ENCODE measurements at places on chromosomes 7 and 10. TPM values are rescaled to one million over a fixed set of nuclear protein-coding genes. Genes with fewer than 3 reads are reported as not detected.

Gene CHST3
- 0.16 TPM for total RNA-seq

Gene ZNF488
- total RNA-seq, result not detected

DNA sequence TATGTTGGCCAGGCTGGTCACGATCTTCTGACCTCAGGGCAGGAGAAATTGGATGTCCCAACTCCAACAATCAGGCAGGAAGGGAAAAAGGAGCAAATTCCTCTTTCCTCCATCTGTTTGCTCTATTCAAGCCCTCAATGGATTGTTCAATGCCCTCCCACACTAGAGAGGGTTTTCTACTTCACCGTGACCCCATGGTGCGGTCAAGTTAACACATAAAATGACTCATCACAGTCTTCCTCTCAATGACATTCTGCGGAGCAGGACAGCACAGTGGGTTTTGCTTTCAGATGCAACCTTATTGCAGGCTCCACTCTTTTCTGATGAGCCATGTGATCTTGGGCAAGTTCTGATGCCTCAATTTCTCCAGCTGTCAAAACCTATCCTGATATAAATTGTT, 364.9 kb downstream of the ANKRD30A start:
- no peak for DNase-seq

DNA sequence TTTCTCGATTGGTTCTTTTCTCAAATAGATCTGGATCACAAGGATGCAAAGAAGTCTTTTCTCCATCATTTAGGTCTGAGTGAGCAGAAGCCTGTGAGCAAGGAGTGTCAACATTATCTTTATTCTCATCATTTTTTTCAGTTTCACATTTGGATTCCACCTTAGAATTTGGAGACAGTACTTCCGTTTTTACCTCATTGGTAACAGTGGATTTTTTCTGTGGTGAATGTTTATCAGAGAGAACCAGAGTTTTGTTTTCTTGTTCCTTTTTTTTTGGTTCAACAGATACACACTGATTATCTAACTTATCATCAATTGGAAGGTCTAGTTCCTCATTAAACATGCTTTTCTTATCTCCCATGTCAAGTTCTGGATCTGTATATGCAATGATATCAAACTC, 151.3 kb downstream of the GALNT11 start:
- DNase-seq, result no peak

DNA sequence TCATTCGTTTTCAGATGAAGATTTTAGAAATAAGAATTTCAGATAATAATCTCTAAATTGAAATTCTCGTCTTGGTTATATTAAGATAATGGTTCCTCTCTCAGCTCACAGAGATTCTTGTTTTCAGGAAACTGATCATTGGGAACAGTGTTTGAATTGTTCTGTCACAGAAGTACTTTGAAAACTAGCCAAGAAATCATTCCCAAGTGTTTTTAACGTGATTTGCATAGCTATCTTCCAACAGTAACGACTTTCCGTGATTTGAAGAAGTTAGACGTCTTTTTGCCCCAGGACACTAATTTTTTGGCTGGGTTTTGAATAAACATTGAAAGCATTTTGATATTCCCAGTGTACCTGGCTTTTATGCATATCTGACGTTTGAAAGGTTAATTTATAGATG, 116.0 kb downstream of the CDCA7L start:
- DNase-seq, result no peak

GRCh38 chr7:24729365-24730017, 27.8 kb downstream of the GSDME start:
- no peak for DNase-seq

Data from activated T-helper 1 cell treated with anti-CD3 and anti-CD28 coated beads, Interleukin-12 subunit alpha, Interleukin-12 subunit beta, Interleukin-2, Interleukin-4 antibody, amounts not matched to agents 30 ng/mL and 10 ng/mL and 1 ng/mL, durations not matched to agents 14 hours and 24 hours and 36 hours (primary cell).